Glomerular endothelial cell (primary cell): ENCODE measurements at places on chromosomes 11 and 22. TPM values are rescaled to one million over a fixed set of nuclear protein-coding genes. Genes with fewer than 3 reads are reported as not detected.

The OR2D2 gene
- 0.35 TPM in 1 of 2 replicates, not detected in the other for total RNA-seq

The OR8D4 gene
- total RNA-seq, result not detected in 2 replicates

The PAMR1 gene
- 0.18 TPM in 1 of 2 replicates, not detected in the other for total RNA-seq

The IL17REL gene
- not detected in 2 replicates for total RNA-seq

The KRTAP5-2 gene
- not detected in 2 replicates for total RNA-seq

The PIWIL4 gene
- 1.1 and 4.0 TPM in 2 replicates for total RNA-seq

The OR5B21 gene
- not detected in 2 replicates for total RNA-seq

The AMOTL1 gene
- total RNA-seq, result 57.1 and 59.3 TPM in 2 replicates

The FDXACB1 gene
- total RNA-seq, result 1.1 and 3.2 TPM in 2 replicates

The ANO3 gene
- total RNA-seq, result 0.12 TPM in 1 of 2 replicates, not detected in the other

The BAD gene
- total RNA-seq, result 121 and 150 TPM in 2 replicates

The ZDHHC24 gene
- 28.4 and 43.2 TPM in 2 replicates for total RNA-seq

The FGF19 gene
- total RNA-seq, result not detected in 2 replicates

The BARX2 gene
- total RNA-seq, result not detected in 2 replicates

The CCDC15 gene
- total RNA-seq, result 2.0 and 2.5 TPM in 2 replicates

The OR5B12 gene
- total RNA-seq, result not detected in 2 replicates

The OR51B4 gene
- not detected in 2 replicates for total RNA-seq

The CRYBA4 gene
- total RNA-seq, result not detected in 2 replicates

The SYCE3 gene
- total RNA-seq, result 1.7 and 2.6 TPM in 2 replicates

The CTNND1 gene
- total RNA-seq, result 200 and 268 TPM in 2 replicates

The TTC36 gene
- total RNA-seq, result 2.5 and 2.6 TPM in 2 replicates

The PVALB gene
- 0.58 TPM in 1 of 2 replicates, not detected in the other for total RNA-seq

The KRTAP5-8 gene
- not detected in 2 replicates for total RNA-seq

The MYRF gene
- 6.0 and 10.7 TPM in 2 replicates for total RNA-seq
